ENCODE measurements at places on chromosomes 7 and 10. TPM values are rescaled to one million over a fixed set of nuclear protein-coding genes. Genes with fewer than 3 reads are reported as not detected.

The ITIH2 gene
- not detected for total RNA-seq

The DOCK4 gene
- 1.1 TPM for total RNA-seq

DNA sequence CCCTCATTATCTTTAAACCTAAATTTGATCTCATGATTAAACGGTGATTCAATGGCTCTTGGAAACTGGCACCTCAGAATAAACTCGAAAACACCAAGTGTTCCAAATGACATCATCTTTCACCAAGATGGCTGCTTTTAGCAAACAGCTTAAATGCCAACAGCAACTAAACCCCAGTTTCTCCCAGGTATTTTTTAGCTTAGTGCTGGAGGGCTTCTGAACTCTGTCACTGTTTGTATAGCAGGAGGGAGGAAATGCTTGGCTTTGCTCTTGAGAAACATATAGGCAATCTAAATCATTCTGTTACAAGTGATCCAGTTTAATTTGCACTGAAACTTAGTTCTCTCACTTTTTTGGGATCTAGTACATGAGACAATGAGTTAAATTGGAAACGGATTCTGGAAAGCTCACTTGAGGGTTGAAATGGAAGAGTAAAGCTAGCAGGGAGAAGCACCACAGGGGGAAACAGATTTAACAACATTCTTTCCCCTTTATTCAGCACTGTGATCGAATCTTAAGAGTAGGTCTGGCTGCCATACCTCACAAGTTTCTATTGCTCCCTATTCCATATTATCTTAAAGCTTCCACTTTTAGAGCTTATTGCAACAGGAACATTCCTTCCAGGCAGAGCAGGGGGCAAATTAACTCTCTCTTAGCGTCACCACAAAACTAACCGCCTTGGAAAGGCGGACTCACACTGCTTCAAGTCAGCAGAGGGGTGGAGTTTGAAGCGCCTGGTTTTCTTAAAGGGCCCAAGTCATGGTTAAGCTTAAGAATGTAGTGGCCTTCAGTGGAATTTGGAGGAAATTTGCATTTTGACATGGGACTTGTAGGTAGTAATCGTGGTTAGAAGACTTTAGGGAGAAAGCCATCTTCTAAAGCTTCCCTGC lies 1.8 kb upstream of the CCDC6 start:
- DNase-seq: no peak

GRCh38 chr7:139992353-139993044 lies 70.3 kb downstream of the PARP12 start:
- DNase-seq: no peak

DNA sequence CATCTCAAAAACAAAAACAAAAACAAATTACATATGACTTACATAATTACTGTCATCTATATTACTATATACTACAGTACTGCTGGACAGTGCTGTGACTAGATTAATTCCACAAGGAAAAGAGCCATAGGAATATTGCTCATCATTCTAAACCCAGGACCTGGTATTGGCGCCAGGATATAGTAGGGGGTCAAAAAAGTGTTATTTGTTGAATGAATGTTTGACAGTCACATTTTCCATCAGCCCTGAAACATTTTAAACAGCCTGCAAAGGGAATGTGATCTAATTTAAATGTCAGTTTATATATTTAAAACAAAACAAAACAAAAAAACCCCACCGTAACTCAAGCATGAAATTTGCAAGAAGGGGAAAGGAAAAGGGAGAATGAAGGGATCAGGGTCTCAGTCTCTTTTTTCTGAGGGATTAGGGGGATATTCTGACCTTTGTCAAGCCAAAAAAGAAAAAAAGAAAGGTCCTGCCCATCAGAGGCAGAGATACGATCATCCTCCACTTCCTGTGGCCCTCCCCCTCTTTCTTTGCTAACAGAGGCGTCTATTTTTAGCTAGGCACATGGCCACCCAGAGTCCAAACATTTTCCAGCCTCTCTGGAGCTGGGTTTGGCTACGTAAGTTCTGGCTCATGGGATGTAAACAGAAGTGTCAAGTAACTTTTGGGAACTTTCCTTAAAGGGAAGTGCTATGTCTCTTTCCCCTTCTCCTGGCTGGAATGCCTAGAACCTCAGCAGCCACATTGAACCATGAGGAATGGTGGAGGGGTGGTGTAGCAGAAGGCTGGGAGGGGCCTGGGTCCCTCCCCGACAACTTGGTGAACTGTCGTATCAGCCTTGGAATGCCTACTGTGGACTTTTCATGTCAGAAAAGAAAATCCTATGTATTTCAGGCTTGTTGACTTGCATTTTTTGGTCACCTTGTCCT lies 44.6 kb upstream of the DLG5 start:
- no peak for DNase-seq

DNA sequence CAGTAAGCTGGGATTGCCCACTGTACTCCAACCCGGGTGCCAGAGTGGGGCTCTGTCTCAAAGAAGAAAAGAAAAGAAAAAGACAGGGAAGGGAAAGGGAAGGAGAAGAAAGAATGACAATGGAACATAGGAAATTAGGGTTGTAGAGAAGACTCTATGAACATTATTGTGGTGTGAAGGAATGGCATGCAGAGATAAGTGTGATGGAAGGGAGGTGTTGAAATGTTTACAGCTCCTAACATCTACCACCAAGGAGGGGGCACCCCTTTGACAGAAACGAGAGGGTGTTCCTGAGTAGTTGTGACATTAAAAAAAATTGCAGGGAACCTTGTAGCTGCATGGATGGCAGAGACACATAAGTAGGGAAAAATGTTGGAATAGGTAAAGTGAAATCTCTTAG lies 27.5 kb downstream of the AUTS2 start:
- DNase-seq: no peak
